ENCODE measurements at places on chromosomes 16 and 17.

- DNase-seq = no peak
- no peaks in the 10 kb centered on the region for H3K36me3 ChIP-seq
- H3K4me1 ChIP-seq = peaks cover 32% of the 10 kb centered on the region
- H3K27me3 ChIP-seq = peaks cover 6% of the 10 kb centered on the region
- H3K4me3 ChIP-seq = no peak overlapping the region
- no peak overlapping the region for H3K27ac ChIP-seq
Measured at GRCh38 chr16:5062051-5062450, 3.7 kb downstream of the C16orf89 start.

GRCh38 chr17:40351359-40352236, 12.9 kb downstream of the GJD3 start:
- no peaks in the 10 kb centered on the region for H3K27me3 ChIP-seq
- peaks cover 93% of the 10 kb centered on the region for H3K4me1 ChIP-seq

DNA sequence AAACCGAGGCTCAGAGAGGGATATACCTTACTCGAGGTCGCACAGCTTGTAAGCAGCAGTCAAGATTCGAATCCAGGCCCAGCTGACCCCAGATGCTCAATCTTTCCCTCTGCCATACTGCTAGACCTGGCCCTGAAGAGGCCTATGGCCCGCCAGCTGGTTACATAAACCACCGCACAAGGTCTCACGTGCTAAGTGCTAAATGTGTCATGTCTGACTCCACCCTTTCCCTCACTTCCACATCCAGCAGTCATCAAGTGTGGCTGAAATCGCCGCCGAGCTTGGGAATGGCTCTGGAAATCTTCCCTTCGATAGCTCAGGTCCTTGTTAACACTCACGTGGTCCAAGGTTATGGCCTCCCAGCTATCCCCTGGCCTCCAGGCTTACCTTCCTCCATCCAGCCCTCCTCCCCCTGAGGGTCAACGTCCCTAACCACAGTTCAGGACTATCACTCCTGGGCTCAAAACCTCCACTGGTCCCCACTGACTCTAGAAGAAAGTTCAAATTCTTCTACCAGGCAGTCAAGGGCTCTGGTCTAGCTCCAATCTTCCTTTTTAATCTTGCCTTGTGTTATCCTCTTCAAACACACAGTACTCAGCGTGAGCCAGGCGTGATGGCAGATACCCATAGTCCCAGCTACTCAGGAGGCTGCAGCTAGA, 3.5 kb downstream of the ZBTB4 start:
- no peak for DNase-seq
- H3K4me1 ChIP-seq = peaks cover 52% of the 10 kb centered on the region

DNA sequence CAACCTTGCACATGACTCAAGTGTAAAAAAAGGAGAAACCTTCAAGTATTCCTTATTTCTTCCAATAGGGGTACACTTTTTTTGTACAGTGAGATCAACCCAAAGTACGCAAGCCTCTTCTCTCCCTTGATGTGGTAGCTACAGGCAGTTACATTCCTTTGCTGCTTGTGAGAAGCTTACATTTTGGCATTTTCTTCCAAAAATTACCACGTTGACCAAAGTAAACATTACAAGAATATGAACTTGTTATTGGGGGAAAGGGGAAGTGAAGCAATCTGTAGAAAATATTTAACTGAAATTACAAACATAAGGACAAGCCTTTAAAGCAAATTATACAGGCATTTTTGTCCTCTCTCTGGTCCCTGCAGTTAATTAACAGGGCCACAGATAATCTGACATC, 97.0 kb upstream of the TOB1 start:
- DNase-seq = no peak
- no peak overlapping the region for H3K27ac ChIP-seq

DNA sequence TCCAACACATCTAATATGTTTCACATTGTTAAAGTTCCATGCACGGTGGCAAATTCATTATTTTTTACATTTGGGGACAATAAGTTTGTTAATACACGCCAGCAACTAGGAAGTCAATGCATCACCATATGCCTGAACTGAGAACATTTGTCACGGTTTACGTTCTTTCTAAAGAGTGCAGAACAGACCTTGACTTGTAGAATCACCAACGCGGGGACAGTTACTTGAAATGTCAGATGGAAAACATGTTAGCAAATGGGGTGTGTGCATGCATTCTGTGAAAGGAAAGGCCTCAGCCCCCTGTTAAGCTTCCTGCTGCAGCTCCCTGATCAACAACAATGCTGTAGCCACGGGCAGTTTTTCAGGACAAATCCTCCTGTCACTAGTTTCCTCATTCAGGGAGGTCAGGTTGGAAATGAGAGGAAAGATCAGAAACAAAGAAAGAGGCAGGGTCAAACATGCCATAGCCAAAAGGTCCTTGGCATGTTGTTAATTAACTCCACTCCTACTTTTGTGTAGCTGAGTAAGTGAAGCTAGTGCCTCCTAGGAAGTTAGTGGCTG, 18.4 kb downstream of the SMIM36 start:
- no peaks in the 10 kb centered on the region for H3K36me3 ChIP-seq
- DNase-seq = no peak
- peaks cover 6% of the 10 kb centered on the region for H3K27me3 ChIP-seq
- H3K4me1 ChIP-seq = peaks cover 20% of the 10 kb centered on the region
- peak overlapping the region; percentile 60 for H3K27ac ChIP-seq
- H3K4me3 ChIP-seq = no peak overlapping the region

- no peaks in the 10 kb centered on the region for H3K36me3 ChIP-seq
- DNase-seq = peak; percentile 26
- peaks cover 3% of the 10 kb centered on the region for H3K27me3 ChIP-seq
- peak overlapping the region; percentile 73 for H3K4me3 ChIP-seq
- H3K27ac ChIP-seq = peak overlapping the region; percentile 94
Measured at GRCh38 chr16:49698931-49699840, 156.7 kb downstream of the ZNF423 start.

DNA sequence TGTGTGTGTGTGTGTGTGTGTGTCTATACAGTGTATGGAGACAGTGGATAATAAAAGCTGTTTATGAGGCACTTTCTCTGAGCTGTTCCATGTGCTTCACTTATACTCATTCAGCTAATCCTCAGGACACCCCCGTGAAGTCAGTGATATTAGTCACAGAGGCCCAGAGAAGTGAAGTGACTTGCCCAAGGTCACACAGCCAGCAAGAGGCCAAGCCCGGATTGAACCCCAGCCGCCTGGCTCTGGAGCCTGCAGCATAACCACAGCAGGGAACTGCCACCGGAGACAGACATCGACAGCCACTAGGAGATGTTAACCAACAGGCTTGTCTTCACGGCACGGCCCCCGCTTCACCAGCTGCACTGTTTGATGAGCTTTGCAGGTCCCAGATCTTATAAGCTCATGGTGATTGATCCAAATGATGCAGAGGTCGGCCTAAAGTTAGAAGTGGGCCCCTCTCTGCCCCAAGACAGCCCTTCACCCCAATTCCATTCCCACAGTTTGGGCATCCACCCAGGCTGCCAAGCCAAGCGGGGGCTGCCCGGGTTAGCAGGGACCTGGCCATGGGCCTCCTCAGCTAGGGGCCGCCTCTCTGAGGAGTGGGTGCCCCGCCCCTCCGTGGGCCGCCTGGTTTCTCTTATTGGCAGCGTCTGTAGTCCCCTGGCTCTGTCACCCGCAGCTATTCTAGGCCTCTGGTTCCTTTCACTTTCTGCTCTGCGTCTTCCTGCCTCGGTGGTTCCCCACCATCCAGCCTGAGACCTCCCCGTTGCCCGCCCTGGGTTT, 30.9 kb downstream of the SOCS1 start:
- peaks cover 13% of the 10 kb centered on the region for H3K4me1 ChIP-seq
- no peak for DNase-seq
- peaks cover 17% of the 10 kb centered on the region for H3K27me3 ChIP-seq
- H3K27ac ChIP-seq = no peak overlapping the region
- H3K4me3 ChIP-seq = no peak overlapping the region

DNA sequence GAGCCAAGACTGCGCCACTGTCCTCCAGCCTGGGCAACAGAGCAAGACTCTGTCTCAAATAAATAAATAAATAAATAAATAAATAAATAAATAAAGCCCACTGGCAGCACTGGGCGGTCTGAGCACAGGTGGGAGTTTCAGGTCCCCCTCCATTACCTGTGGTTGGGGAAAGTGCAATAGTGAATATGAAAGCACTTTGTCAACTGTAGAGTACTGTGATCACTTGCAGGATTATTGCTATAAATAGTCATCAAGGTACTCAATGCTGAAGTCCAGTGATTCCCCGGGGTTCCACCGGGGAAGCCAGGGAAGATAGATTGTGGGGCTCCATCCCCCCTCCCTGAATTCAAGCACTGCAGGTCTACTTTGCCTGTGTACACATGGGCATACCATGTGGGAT, 42.7 kb upstream of the CPNE2 start:
- no peak overlapping the region for H3K27ac ChIP-seq
- H3K36me3 ChIP-seq = no peaks in the 10 kb centered on the region
- H3K27me3 ChIP-seq = peaks cover 15% of the 10 kb centered on the region
- peaks cover 13% of the 10 kb centered on the region for H3K4me1 ChIP-seq
